ENCODE measurements at places on chromosomes 2 and 18.
A peak's percentile ranks its signal among the peaks of the same experiment; 100 is the strongest.

GRCh38 chr2:196989496-196989895, 63.0 kb upstream of the PGAP1 start:
- DNase-seq: no peak

- no peak for DNase-seq
Measured at GRCh38 chr18:56872140-56872539, 221.0 kb downstream of the WDR7 start.

GRCh38 chr2:236644502-236644911, 74.9 kb downstream of the ACKR3 start:
- no peak for DNase-seq

GRCh38 chr2:208265801-208266552, at the start of gene PIKFYVE:
TSS of gene PIKFYVE (plus strand) at chr2:208266255. CDS start at chr2:208271520, 5,265 bp downstream.
- peak; percentile 77 for DNase-seq

GRCh38 chr18:419541-420175, 80.8 kb downstream of the COLEC12 start:
- DNase-seq: no peak
